ENCODE measurements at places on chromosomes 2 and 18.

DNA sequence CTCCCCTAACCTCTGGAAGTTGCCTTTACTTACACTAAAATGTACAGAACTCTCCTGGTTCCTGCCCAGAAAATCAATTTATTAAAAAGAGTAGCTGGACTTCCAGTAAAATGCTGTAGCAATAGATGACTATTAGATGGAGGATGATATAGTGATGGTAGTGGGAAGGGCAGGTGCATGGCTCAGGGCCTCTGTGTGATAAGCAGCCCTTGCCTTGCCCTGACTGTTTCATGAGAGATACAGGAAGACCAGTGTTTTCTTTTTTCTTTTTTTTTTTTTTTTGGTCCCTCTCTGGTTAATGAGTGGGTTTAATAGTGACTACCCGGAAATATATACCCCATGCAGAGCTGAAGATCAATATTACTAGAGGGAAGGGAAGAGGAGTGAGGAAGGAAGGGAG, 48.7 kb upstream of the NEDD4L start:
- no peak for DNase-seq

DNA sequence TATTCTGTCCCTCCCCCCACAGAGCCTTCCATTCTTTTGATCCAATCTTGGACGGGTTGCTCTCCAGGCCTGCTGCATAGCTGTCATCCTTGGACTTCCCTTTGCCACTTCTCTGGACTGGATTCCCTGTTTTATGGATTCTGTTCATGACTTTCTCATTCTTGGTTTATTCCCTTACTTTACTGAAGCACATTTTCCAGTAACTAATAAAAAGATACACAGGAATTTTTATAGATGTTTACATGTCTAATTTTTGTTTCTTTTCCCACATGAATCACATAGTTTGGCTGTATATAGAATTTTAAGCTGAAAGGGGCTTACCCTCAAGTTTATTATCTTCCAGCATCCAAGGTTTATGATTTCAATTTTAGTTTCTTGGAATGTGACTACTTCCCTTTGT, 37.9 kb downstream of the GDF7 start:
- no peak for DNase-seq

- no peak for DNase-seq
These were observed 57.7 kb upstream of the MAP4K3 start for GRCh38 chr2:39494784-39495251.

DNA sequence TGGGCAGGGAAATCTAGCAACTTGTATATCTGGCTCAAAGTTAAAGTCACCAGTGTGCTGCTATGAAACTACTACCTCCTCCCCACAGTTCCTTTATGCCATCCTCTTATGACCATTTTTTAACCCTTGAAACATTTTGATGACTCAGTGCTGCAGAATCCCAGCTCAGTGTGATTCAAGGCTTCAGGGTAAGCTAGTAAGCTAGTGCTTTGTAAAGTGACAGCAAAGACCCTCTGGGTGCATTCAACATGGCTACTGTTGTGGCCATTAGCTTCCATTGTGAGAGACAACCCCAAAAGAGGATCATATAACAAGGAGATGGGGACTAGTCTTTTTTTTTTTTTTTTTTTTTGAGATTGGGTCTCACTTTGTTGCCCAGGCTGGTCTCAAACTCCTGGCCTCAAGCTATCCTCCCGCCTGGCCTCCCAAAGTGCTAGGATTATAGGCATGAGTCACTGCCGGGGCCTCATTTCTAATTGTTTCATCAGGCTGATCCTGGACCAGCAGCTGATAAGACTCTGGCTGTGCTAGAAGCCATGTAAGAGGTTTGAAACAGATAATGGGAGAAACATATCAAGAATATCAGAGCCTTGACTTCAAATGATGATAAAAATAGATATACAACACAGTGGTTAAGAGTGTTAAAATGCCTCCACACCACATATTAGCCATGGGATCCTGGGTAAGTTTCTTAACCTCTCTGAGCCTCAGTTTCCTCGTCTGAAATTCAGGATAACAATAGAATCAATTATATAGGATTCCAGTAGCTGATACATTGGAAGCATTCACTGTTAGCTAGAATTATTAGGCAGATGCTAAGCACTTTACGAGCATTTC, 65.7 kb upstream of the RTN4 start:
- no peak for DNase-seq

DNA sequence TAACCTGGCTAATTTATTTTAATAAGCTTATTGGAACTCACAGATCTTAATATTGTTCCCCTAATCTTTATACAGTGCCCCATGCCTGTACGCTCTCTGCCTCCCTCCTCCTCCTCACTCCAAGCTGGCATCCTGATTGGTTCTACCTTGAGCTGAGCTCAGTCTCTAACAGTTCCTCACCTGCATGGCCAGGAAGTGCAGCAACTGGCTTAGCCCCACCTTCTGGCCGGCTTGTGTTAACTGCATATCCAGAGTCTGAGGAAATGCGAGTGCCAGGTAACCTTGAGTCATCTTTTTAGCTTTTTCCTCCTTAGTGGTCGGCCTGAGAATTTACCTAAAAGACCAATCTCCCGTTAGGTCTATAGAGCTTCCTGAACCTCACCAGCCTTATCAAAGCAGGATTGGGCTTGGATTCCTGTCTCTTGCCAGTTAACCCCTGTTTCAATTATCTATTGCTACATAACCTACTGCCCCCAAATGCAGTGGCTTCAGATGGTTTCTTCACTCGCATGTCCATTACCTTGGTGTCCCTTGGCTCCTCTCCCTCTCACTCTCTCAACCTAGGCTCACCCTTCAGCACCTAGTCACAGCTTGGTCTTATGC, 89.5 kb upstream of the STK39 start:
- DNase-seq: peak; percentile 19

DNA sequence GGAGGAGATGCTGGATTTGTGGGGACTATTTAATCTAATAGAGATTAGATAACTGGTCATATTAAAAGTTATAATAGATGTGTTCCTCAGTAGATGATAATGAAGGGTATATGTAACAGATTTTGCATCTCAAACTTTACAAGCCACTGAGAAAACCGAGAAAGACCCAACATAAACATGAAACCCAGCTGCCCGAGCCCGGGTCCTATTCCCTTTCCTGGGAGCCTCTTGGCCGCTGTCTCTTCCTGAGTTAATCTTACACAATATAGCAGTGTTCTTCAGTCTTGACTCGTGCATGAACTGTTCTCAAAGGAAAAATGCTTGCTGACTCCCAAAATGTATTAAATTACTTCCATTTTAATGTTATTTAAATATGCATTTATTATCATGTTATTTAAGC, 94.5 kb downstream of the COPS8 start:
- no peak for DNase-seq

GRCh38 chr2:63053081-63053888, 2.7 kb downstream of the OTX1 start:
- no peak for DNase-seq

GRCh38 chr18:65706646-65707045, 44.2 kb upstream of the CDH7 start:
- DNase-seq: no peak

- no peak for DNase-seq
These were observed 84.8 kb upstream of the RND3 start for GRCh38 chr2:150572194-150572766.

GRCh38 chr2:218381916-218382366, at the start of gene SLC11A1:
Gene SLC11A1, plus strand, starts transcription at chr2:218382273. Its CDS starts 96 bp downstream, at chr2:218382369.
- DNase-seq: no peak

DNA sequence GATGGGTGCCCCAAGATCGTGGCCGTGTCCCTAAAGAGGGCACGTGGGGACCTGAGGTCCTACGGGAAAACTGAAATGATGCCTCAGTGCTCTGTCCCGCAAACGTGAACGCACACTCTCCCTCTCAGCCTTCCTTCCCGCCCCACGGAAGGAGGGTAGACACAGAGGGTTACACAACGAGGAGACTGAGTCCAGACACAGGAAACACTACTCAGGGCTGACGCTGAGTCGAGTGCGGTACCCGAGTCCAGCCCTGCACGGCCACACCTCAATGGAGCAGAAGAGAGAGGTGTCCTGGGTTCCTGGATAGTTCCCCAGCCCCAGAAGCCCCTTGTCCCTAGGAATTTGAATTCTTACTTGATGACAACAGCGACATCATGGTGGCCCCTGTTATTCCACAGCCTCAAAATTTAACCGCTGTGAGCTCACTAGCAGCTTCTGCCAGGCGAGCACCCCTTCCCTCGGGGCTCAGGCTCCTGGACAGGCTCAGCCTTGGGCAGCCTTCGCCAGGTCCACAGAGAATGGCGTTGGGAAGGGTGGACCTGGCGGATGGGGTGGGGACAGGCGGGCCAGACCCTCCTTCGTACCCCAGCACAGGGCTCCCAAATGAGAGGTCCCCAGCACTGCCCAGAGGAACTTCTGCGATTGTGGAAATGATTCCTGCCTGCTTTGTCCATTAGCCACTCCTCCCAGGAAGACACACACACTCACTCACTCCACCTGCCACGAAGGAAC, 980 bp upstream of the RNPEPL1 start:
- DNase-seq: no peak

- no peak for DNase-seq
These were observed 24.0 kb downstream of the GAREM2 start for GRCh38 chr2:26196683-26197418.

GRCh38 chr2:26552641-26553374, 74.9 kb upstream of the OTOF start:
- DNase-seq: no peak

- no peak for DNase-seq
These were observed 12.3 kb downstream of the ZEB2 start for GRCh38 chr2:144507441-144508171.

DNA sequence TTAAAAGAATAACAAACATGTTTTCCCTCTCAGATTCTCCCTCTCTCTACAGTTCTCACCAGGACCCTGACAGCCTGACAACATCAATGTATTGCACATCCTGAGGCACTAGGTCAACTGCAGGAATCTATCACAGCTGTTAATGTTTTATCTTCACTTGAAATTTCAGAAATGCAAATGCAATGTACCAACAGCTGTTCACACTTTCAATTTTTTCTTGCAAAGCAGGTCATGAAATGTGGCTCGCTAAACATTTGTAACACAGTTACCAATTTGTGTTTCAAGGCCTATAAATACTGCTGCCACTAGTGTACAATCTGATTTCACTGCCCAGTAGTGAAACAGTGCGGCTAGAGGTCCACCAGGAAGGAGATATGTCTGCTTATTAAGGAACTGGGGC, 147.8 kb downstream of the EXOC6B start:
- no peak for DNase-seq

DNA sequence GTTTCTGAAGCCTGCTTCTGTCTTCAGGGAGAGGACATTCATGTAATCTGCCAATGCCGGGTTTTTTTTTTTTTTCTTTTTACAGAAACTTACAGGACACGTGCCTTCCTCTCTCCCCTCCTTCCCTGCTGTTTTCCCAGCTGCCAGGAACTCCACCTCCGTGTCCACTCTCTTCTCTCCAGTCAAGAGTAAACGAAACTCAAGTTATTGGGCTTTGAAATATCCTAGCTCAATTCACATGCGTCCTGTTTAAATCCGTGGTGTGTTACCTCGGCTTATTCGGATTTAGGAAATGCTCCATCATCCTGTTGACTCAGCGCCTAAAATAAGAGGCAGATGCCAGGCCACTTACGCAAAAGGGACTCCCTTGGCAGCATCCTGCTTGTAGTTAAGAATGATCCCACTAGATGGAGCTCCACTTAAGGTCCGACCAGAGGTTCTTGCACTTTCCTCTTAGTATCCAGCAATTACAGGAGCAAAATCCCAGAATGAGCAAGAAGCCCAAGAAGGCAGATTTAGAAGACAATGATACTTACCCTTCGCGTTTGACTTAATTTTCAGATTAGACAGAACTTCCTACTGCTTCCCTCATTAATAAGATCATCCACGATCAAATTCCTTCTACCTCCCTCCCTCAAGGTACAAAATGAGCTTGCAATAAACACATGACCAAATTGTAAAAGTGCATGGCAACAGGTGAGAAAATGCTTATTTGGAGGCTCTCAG, 97.2 kb upstream of the ZCCHC2 start:
- peak; percentile 16 for DNase-seq

DNA sequence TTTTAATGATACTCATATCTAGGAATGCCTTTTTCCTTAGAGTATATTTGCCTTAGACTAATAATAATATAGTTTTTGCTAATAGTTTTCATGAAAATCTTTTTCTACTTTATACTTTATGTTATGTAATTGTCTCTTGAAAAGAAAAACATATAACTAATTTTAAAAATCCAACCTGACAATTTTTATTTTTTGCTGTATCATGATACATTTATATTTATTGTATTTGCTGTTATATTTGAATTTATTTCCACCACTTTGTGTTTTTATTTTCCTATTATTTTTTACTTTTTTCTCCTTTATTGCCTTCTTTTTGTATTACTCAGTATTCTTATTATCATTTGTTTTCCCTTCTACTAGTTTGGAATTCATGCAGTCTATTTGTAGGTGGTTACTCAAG, 85.4 kb downstream of the MBD5 start:
- no peak for DNase-seq

GRCh38 chr2:54872780-54873179, 149.3 kb downstream of the EML6 start:
- DNase-seq: no peak

DNA sequence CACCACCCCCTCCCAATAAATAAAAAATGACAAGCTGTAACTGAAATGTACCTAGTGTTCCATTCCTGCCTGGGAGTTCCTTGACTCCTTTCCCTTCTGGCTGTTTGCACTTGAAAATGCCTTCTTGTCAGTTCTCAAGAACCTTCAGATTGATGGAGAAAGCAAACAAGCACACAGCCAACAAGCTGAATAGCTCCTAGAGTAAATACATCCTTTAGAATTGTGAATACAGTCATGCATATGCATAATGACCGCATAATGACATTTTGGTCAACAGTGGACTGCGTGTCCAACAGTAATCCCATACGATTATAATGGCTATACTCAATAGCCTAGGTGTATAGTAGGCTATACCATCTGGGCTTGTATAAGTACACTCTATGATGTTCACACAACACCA, 97.0 kb downstream of the LYPD6 start:
- no peak for DNase-seq

DNA sequence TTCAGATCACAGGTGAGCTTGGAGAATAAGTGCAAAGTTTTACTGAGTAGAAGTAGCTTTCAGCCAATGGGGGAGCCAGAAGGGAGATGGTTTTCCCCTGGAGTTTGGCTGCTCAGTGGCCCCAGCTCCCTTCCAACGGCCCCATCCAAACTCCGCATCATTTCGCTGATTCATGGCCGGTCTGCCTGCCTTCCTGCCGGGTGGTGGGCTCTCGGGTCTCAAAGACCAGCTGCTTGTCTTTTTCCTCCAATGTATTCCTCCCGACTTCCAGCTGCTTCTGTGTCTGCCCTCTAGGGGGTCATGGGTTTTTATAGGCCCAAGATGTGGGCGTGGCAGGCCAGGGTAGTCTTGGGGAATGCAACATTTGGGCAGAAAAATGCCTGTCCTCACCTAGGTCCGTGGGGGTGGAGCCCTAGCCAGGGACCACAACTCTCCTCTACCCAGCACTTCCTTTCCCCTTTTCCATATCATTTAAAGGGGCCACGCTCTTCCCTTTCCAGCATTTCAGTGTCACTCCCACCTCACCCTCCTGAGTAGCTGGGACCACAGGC, 73.5 kb downstream of the MEX3C start:
- DNase-seq: no peak

GRCh38 chr2:29154610-29155009, 39.4 kb downstream of the CLIP4 start:
- no peak for DNase-seq

- DNase-seq: no peak
These were observed 14.7 kb downstream of the CFLAR start for GRCh38 chr2:201130524-201131186.

Data from activated T-helper 1 cell treated with Interleukin-2 at 50 U/mL for 16 hours (primary cell).